ENCODE measurements at places on chromosomes 11 and 22. TPM values are rescaled to one million over a fixed set of nuclear protein-coding genes. Genes with fewer than 3 reads are reported as not detected.

DNA sequence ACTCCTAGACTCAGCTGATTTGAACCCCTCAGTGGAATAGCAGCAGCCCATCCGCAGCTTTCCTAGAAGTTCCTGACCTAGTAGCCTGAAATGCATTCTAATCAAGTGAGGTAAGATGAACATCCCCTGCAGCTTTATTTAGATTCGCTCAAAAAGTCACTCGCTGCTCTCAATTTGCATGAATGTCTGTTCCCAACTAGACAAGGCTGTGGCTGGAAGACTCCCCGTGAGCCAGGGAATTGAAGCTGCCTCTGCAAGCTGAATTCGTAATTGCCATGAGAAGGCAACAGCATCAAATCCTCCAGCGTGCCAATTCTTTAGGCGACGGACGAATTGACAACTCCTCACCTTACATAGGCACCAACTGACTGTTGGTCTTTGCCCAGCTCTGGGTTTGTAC lies 17.1 kb upstream of the SCN3B start:
- DNase-seq = no peak

- no peak for DNase-seq
Measured at GRCh38 chr22:17009640-17010291, 1.7 kb upstream of the GAB4 start.

- DNase-seq = no peak
Measured at GRCh38 chr11:72225411-72225951, 914 bp downstream of the INPPL1 start.

GRCh38 chr11:78319453-78319955 lies 98.1 kb downstream of the GAB2 start:
- DNase-seq = no peak

DNA sequence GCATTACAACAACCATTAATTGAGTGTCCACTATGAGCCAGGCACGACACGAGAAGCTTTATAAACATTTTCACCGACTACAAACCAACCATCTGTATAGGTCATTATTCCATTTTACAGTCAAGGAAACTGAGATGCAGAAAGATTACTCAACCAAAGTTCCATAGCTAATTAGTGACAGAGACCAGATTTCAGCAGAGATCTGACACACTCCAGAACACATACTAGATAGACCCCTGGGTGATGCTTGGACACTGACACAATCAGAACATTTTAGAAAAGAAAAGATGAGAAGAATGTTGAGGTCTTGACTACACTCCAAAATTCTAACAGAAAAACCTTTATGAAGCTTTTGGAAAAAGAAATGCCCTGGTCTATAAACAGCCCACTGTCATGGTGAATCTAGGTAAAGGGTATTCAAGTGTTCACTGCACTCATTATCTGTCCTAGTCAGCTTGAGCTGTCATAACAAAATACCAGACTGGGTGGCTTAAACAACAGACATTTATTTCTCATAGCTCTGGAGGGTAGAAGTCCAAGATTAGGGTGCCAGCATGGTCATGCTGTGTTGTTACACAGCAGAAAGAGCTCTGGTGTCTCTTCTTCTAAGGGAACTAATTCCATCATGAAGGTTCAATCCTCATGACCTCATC lies 89.0 kb downstream of the RELT start:
- DNase-seq = no peak

DNA sequence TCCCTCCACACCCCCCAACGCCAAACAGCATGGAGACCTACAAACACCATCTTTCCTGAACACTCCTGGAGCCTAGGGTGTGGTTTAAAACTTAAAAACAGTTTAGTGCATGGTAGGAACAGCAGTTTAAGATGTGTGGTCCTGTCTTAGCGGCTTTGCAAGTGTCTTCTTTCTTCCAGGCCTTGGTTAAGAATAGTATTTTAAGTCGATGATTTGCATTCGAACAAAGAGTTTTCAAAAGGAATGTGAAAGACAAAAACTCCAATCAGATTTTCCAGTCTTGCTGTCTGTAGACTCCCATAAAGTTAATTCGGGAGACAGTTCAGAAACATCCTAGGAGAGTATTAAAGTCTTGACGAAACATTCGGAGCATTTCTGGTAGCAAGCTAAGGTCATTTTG lies 3.7 kb downstream of the FGF4 start:
- DNase-seq = no peak

DNA sequence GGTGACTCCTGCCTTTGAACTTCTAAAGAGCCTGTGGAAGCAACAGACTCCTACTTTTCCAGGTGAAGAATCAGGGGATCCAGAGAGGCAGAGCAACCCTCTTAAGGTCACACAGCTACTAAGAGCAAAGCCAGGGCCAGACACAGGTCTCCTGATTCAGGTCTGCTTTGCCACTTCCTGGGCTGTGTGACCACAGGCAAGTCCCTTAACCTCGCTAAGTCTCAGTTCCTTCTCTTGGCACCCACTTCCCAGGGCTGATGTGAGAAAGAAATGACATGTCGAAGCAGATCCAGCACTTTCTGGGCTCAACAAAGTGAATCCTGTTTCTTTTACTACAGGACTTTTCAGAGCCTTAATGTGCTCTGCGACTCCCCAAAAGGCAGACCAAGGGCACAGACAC lies 30.2 kb downstream of the UQCR10 start:
- DNase-seq = no peak

GRCh38 chr22:33983558-33983957 lies 63.3 kb upstream of the LARGE1 start:
- DNase-seq = no peak

DNA sequence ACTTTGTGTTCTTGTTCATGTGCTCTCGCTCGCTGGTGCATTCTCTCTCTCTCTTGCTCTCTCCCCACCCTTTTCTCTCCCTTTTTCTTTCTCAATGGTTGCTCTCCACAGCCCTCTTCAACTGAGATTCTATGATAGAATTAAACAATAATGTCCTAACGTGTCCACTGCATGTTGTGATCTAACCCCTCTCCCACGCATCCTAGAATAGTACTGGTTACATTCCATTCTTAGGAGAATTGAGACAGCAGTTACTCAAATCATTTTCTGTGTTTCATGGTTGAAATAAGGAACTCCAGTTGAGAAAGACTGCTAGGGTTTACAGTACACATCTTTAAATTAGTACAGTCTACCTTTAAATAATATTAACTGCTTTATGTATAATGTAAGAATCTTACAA lies 318.1 kb upstream of the PITPNB start:
- DNase-seq = no peak

DNA sequence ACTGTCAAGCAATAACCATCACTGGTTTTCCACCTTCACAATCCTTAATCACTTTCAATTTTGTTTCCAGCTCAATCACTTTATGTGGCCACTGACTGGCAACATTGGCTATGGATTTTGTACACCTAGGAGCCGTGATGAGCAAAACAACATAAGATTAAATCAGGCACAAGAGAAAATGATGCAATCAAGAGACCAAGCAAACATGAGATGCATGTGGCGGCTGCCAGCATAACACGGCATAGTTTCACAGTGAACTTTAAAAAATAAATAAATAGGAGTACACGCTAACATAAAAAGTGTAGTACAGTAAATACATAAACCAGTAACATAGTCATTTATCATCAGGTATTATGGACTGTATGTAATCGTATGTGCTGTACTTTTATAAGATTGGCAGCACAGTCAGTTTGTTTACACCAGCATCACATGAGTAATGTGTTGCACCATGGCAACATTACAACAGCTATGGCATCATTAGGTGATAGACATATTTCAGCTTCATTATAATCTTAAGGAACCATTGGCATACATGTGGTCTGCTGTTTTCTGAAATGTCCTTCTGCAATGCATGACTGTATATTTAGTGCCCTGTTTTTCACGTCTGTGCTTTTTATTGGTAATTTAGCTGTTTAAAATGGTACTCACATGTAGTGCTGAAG lies 83.3 kb upstream of the PRDM11 start:
- no peak for DNase-seq

GRCh38 chr22:45903355-45904135 lies 73.4 kb downstream of the WNT7B start:
- DNase-seq = no peak

DNA sequence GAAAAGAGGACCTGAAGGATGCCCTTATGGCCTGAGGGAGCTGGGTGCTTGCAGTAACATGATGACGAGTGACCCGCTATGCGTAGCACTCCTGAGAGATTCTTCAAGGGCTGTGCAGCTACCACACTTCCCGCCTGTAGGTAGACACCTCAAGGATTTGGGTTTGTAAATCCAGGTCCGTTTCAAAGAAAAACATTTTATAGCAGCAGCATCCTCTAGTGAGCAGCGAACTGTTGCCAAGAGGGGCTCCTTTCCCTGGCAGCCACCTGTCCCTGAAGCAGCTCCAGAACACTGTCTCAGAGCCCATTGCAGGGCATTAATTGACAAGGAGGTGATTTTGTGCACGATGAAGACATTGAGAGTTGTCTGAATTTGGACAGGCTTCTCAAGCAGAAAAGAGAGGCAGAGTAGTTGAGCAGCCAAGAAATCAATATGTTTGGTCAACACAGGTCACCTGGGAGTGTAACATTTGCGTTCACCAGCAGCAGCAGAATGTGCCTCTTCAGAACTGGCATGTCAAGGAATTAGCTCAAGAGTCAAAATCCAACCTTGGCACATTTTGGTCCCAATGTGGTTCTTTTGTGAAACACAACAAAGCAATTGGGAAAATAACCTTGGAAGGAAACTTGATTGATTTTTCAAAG lies 209.8 kb upstream of the MTNR1B start:
- no peak for DNase-seq

DNA sequence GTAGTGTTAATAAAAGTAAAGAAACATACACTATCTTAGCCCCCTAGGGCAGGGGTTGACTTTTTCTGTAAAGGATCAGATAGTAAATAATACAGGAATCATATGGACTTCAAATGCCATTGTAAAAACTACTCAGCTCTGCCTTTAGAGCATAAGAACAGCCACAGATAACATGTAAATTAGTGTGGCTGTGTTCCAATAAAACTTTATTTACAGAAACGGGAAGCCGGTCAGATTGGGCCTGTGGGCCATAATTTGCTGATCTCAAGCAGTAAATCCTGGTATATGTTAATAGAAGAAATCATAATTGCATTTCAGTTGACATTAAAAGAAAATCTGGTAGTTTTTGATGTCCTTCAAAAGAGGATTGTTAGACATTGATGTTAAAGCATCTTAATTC lies 76.5 kb downstream of the ZC3H12C start:
- no peak for DNase-seq

GRCh38 chr11:109984634-109985289 lies 108.4 kb upstream of the ZC3H12C start:
- DNase-seq = no peak

GRCh38 chr11:64391839-64392238 lies 32.9 kb downstream of the RPS6KA4 start:
- DNase-seq = no peak

- DNase-seq = no peak
Measured at GRCh38 chr11:68948935-68949334, 31.9 kb downstream of the MRGPRD start.

- DNase-seq = no peak
Measured at GRCh38 chr11:71418643-71419042, 29.6 kb downstream of the DHCR7 start.

MS4A2 gene
- total RNA-seq = not detected

BDNF gene
- 3.4 TPM for total RNA-seq

FGF19 gene
- total RNA-seq = not detected

OR52I1 gene
- not detected for total RNA-seq

RCN1 gene
- total RNA-seq = 401 TPM

PLCB3 gene
- 84.5 TPM for total RNA-seq

APOBEC3A gene
- total RNA-seq = not detected

TPH1 gene
- not detected for total RNA-seq

Measured in pulmonary artery endothelial cell (primary cell).